Mammary epithelial cell (primary cell): ENCODE measurements at places on chromosomes 2 and 18.
A peak's percentile ranks its signal among the peaks of the same experiment; 100 is the strongest.

DNA sequence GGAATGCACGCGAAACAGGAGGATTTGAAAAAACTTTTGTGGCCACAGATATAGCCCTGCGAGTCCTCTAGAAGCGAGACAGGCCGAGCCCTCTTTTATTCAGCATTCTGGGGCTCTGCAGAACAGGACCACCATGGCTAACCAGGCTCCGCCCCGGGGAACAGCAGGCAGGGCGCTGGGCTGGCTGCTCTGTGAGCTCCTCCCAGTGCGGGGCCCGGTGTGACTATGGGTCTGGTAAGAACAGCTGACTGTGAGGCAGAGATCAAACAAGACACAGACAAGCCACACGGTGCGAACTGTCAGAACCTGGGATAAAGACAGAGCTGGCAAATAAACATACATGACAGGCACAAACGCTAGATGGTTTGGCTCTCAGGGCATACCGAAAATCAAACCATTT is 15.5 kb downstream of the PXDN start:
- DNase-seq = no peak

DNA sequence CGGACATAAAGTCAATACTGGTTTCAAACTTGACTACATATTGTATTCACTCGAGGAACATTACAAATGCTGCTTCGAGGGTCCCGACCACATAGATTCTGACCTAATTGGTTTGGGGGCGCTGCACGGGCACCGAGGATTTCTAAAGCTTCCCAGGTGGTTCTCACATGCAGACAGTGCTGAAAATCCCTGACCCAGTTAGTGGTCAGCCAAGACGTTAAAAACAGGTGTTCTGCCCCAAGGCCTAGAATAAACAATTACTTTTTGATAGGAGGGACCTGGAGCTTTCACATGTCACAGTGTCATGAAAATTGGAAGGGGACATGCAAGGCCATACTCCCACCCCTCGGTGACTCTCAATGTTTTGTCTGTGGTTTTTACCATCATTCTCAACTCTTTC is 368.9 kb downstream of the RNF144A start:
- no peak for DNase-seq

GRCh38 chr2:239190361-239190760 is 210.5 kb downstream of the HDAC4 start:
- no peak for DNase-seq

- no peak for DNase-seq
These were observed 70.0 kb upstream of the ATP5MC3 start for GRCh38 chr2:175251425-175252041.

DNA sequence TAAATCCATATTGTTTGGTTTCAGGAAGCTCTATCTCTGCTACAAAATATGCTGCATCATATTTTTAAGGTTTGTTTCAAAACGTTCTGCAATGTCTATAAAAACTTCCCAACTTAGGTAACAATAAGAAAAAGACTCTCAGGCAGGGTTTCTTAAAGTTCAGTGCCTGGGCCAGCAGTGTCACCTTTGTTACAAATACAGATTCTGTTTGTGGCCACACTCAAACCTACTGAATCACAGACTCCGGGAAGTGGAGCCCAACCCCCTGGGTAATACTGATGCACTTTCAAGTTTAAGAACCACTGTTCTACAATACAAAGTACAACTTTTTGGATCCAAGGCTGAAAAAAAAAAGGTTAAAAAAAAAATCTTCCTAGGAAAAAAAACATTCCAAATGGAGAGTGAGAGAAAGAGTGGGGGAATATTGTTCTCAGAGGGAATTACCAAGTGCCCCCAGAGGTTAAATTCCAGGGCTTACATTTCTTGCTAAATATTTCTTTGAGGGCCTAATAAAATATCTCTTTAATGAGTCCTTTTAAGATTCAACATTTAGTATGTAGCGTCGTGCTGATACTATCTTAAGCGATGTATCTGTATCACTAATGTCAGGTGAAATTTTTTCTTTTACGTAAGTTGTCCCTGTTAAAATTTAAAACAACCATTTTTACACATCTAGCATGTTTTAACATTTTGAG is 476.7 kb downstream of the TXNL1 start:
- no peak for DNase-seq

DNA sequence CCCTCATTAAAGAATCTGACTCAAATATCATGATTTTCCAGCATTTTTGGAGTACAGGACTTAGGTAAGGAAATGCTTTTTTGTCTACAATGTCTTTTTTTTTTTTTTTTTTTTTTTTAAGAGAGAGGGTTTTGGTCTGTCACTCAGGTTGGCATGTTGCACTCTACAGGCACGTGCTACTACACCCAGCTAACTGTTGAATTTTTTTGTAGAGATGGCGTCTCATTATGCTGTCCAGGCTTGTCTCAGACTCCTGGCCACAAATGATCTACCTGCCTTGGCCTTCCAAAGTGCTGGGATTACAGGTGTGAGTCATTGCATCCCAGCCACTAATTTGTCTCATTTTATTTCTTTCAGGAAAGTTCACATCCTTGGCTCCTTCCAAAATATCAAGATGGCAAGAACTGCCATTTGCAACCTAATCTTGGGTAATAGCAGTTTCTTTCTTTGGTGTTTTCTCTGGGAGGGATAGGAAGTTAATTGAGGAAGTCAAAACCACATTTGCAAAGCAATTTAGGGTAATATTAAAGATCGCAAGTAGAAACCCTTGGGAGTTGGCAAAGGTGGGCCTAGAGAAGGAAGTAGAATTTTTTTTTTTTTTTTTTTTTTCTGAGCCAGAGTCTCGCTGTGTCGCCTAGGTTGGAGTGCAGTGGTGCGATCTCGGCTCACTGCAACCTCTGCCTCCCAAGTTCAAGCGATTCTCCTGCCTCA is 15.5 kb downstream of the PNO1 start:
- DNase-seq = peak; percentile 75

GRCh38 chr18:1413323-1413675 is 508.6 kb downstream of the ADCYAP1 start:
- no peak for DNase-seq

DNA sequence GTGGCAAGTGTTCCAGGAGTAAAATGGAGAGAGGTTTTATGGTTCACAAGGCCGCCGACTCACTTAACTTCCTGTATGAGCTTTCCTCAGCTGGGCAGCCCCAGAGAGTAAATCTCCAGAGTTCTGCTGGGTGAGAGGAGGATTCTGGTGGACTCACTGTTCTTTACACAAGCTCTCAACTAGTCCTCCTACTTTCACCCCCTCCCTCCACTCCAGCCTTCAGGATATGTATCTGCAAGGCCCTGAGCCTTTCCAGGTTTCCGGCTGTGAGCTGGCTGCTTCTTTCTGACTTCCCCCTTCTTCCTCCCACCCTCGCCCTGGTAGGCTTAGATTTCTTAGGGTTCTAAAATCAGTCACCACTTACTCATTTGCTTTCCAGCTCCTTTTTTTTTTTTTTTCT is 34.0 kb downstream of the EML6 start:
- no peak for DNase-seq

DNA sequence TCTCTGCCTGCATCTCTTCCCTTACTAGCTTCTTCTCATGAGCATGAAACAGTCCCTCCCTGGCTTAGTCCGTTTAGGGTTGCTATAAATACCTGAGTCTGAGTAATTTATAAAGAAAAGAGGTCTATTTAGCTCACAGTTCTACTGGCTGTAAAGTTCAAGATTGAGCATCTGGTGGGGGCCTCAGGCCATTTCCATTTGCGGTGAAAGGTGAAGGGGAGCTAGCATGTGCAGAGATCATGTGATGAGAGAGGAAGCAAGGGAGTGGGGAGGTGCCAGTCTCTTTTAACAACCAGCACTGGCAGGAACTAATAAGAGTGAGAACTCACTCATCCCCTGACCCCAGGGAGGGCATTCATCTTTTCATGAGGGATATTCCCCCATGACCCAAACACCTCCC is 26.8 kb downstream of the RHBDD1 start:
- no peak for DNase-seq

DNA sequence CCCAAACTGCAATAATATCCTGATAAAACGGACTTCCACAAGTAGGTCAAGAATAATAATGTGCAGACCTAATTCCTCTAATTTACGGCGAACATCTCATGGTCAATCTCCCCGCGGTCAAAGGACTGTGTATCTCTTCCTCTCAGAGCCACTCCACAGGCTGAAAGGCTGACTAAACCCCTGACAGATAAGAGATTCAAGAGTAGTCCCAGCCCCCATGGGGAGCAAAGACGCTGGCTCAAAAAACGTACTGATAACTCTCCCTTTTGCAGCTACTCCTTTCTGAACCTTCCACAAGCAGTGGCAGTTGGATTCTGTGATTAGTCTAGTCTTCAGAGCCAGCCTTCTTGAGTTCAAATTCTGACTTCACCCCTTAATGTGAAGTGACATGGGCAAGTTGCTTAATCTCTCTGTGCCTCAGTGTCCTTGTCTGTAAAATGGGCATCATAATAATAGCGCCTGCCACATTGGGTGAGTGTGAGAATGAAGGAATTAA is 19.7 kb upstream of the IL18R1 start:
- no peak for DNase-seq

DNA sequence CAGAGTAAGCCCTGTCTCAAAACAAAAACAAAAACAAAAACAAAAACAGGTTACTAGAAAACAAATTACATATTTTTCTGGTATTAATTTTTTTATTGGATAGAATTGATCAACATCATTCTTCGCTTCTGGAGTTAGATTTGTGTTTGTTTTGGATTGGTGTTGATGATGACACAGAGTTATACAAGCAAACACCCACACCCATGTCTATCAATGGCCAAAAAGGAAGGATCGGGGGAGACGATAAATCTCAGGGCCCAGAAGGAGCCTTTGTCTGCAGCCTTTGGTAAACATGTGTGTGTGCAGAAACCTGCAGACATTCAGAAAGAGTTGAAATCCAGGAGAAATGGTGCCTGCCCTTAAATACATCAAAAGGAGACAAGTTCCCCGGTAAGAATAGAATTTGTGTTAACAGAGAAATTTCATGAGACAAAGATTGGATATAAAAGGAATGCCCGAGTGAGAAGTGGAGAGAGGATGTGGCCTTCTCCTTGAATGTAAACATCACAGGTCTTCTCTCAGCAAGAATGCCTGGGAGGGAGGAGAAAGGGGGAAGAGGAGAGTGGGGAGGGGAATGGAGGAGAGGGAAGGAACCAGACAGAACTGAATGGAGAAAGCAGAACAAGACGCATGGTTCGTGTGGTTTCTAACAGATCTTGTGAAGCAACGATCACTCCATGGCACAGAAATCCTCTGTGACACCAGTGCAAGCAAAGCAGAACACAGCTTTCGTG is 40.4 kb upstream of the TMEM178A start:
- DNase-seq = no peak
